ENCODE measurements at places on chromosomes 12 and 14.

DNA sequence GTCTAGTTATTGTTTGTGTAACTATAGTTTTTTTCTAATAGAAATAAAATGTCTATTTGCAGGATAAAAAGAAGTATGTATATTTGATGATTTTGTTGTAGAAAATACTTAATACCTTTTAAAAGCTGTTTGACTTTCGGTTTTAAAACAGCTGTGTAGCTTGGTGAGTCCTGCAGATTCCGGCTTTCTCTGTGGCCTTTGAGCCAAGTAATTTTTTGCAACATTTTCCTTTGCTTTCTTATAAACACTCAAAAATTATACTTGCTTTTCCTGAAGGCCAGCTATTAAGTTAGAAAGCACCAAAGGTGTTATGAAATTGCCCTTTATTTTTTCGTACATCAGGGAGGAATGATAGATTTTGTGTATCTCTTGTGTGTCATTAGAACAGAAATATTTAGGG is 63.6 kb downstream of the CRADD start:
- no peak for DNase-seq

DNA sequence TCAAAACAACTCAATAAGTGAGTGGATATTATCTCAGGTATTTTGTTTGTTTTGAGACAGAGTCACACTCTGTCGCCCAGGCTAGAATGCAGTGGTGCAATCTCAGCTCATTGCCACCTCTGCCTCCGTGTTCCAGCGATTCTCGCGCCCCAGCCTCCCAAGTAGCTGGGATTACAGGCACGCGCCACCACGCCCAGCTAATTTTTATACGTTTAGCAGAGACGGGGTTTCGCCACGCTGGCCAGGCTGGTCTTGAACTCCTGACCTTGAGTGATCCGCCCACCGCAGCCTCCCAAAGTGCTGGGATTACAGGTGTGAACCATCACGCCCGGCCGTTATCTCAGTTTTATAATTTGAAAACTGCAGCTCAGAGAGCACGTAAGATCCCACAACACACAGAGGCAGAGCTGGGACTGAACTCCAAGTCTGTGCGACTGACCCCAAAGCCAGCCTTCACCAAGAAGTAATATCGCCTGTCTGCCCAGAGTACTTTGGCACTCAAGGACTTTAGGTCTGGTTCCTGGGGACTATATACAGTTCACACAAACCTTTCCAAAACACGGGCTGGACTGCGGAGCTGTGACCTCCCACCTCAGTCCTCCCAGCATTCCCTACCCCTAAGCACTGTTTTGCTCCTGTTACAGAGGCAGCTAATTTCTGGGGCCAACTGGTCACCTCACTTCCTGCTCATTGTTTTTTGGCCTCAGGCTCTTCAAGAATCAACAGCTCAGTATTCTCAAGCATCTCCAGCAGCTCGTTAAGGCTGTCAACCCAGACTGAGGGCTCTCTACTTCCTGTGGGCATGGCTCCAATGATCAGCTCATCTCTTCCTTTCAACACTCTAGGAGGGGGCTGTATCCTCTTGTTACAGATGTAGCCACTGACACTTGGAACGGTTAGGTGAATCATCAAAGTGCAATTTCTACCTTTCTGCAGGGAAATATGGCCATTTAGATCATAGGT is 22.5 kb downstream of the TESC start:
- DNase-seq: no peak

- no peak for DNase-seq
Measured at GRCh38 chr14:90807060-90807459, 9.2 kb downstream of the TTC7B start.

GRCh38 chr12:130474599-130475269 is 137.0 kb downstream of the PIWIL1 start:
- DNase-seq: no peak

DNA sequence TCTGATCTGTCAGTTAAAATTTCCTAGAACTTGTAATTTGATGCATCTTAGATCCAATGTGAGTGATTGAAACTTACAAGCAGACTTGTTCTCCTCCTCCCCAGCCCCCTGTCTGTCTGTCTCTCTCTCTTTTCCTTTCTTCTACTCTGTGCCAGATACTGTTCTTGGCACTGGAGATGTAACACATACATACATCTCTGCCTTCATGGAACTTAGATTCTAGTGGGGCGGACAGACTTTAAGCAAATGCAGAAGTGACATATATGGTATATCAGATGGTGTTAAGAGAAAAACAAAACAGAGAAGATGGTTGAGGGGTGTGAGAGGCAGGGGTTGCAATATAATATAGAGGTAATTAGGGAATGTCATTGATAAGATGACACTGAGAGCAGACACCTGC is 6.6 kb downstream of the CHST11 start:
- no peak for DNase-seq

- no peak for DNase-seq
Measured at GRCh38 chr12:88553941-88554658, 26.2 kb downstream of the KITLG start.

All from GM19239 (cell line).